ENCODE measurements at places on chromosomes 5 and 9. TPM values are rescaled to one million over a fixed set of nuclear protein-coding genes. Genes with fewer than 3 reads are reported as not detected.

- DNase-seq, result no peak
Measured at GRCh38 chr5:180872419-180872818, 11.3 kb upstream of the ZFP62 start.

- no peak for DNase-seq
Measured at GRCh38 chr5:93461756-93462155, 119.3 kb downstream of the NR2F1-AS1 start.

- no peak for DNase-seq
Measured at GRCh38 chr5:142324136-142324870, 518 bp downstream of the SPRY4 start.

GRCh38 chr9:132293145-132293721 lies 61.6 kb downstream of the SETX start:
- DNase-seq, result no peak

The ANKRD55 gene
- polyA plus RNA-seq, result 0.75 TPM

- DNase-seq, result no peak
Measured at GRCh38 chr5:72836810-72837209, 20.3 kb downstream of the TNPO1 start.

DNA sequence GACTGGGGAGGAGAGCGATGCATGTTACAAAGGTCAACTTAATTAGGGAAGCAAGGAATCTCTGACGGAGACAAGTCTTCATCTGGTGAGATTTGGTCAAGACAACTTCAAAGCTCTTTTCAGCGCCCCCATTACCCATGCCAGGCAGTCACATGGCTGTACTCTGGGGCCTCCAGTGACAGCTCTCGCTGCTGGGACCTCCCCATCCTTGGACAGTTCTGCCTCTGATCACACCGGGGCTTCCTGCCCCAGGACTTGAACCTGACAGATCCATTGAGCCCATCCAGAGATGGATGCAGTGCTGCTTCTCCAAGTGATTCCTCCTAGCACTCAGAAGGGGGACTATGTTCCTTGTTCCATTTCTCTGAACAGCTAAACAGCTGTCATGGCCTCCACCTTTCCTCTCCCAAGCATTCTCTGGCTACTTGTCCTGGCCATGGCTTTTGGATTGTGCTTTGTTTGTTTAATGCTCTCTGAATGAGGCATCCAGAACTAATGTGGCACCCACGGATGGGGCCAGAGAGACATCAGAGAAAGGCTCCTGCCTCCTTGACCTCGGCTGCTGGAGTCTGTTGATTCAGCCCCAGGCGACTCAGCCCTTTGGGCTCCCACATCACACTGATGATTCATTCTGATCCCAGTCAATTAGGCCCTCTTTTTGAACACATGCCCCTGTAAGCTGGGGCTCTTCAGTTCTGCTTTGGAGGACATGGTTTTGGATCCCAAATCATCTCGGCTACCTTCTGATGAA lies 122.1 kb upstream of the ADAMTS16 start:
- no peak for DNase-seq

- no peak for DNase-seq
Measured at GRCh38 chr9:3058409-3058808, 214.5 kb upstream of the PUM3 start.
